Nephron progenitor cell (in vitro differentiated cells): ENCODE measurements at places on chromosomes 16 and 17.

DNA sequence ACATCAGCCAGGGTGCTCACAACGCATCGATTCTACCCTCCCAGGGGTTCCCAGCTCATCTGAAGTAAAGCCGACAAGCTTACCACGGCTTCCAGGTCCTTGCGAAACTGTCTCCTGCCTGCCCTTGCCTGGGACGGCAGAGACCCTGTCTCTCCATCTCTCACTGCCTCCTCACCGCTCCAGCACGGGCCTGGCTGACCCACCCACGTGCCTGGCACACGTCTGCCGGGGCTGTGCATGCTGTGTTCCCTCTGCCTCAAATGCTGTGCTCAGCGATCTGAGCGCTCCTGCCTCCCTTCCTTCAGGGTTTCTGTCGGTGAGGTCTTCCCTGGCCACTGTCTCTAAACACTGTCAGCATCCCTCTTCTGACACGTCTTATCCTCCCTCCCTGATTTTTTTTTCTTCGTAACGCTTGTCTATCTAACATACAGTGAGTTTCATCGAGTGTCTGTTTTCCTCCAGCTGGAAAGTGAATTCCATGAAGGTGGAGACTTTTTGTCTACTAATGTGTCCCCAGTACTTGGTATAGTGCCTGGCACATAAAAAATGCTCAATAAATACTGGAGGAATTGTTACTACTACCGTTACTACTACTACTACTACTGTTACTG, 208.4 kb downstream of the IRF8 start:
- DNase-seq: no peak

DNA sequence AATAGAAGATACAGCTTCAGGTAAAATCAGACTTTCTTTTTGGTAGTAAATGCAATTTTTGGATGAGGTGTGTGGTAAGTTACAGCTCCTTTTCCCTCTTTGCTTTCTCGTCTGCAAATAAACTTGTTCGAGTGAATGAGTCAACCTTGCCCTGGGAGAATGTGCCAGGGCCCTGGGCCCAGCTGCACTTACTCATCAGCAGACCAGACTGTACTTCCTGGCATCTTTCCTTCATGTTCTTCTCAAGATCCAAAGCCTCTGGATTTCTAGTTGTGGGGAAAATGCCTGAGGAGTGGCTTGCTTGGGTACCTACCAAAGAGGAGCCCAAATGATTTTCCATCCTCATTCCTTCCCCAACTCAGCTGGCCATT, 5.4 kb upstream of the G6PC1 start:
- DNase-seq: no peak

- DNase-seq: no peak
Measured at GRCh38 chr17:67534941-67535340, 157.9 kb downstream of the PITPNC1 start.

- DNase-seq: peak; percentile 51
Measured at GRCh38 chr17:82333279-82334171, at the start of gene SECTM1. Gene SECTM1 (minus strand): TSS chr17:82333766. CDS start chr17:82327240, 6,526 bp downstream.

GRCh38 chr17:9020824-9021157, 519 bp upstream of the NTN1 start:
- no peak for DNase-seq

DNA sequence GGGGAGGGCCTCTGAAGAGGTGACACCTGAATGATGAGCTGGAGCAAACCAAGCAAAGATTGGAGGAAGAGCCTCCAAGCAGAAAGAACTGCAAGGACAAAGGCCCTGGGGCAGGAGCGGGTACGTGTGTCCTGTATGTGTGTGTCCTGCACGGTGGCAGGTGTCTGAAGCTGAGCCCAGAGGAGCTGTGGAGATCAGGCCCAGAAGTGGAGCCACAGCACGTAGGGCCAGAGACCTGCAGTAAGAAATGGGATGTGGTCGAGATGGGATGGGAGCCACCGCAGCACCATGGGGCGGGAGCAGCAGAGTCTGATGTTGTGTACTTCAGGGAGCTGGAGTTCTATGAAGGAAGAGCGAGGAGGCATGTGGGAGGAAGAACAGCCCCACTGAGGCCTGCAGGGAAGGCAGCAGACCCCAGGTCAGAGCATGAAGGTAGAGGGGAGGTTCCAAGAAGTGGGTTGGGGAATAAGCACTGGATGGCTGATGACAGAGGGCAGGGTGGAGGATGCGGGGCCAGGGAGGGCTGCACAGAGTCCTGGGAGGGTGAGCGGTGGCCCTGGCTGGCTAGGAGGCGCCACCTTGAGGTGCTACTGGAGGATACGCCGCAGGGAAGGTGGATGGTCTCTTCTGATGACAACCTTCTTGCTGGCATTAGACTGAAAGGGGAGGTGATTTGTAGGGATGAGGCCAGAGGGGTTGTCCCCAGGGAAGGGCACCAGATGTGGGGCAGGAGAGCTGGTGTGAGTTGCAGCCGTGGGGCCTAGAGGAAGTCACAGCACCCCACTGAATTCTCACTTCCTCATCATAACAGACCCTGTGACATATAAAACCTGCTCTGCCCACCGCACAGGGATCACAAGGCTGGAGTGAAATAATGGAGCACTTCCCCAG, 10.6 kb upstream of the CETP start:
- peak; percentile 61 for DNase-seq

DNA sequence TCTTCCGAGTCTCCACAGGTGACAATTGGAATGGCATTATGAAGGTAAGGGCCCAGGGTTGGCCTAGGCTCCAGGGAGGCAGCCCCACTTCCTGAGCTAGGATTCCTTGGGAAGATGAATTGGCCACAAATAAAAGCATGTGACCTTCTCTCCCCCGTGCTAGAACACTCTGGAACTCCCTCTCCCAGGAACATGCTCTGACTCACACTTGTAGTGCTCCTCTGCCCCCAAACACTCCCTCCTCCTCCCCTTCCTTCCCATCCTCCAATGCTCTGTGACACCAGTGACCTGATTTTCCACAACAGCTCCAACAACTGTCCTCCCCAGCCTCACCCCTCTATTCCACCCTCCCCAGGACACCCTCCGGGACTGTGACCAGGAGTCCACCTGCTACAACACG, 16.4 kb upstream of the ABCC3 start:
- no peak for DNase-seq

- DNase-seq: no peak
Measured at GRCh38 chr17:70171159-70171558, 1.8 kb downstream of the KCNJ2 start.

GRCh38 chr17:71437166-71437565, 683.7 kb upstream of the SOX9 start:
- no peak for DNase-seq

- DNase-seq: peak; percentile 22
Measured at GRCh38 chr16:29926711-29927052, 656 bp upstream of the KCTD13 start.

DNA sequence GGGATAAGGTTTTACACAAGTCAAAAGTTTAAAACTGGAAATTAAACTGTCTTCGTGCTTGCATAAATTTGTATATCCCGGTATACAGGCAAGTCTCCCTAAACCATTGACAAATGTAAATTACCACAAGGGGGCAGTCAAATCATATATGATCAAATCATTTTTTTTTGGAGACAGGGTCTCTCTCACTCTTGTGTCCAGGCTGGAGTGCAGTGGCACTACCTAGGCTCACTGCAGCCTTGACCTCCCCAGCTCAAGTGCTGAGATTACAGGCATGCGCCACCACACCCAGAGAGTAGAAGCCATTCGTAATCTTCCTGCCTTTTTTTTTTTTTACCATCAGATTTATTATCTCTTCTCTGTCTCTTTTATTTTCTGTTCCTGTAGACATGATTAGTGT, 18.5 kb downstream of the TOP2A start:
- no peak for DNase-seq

DNA sequence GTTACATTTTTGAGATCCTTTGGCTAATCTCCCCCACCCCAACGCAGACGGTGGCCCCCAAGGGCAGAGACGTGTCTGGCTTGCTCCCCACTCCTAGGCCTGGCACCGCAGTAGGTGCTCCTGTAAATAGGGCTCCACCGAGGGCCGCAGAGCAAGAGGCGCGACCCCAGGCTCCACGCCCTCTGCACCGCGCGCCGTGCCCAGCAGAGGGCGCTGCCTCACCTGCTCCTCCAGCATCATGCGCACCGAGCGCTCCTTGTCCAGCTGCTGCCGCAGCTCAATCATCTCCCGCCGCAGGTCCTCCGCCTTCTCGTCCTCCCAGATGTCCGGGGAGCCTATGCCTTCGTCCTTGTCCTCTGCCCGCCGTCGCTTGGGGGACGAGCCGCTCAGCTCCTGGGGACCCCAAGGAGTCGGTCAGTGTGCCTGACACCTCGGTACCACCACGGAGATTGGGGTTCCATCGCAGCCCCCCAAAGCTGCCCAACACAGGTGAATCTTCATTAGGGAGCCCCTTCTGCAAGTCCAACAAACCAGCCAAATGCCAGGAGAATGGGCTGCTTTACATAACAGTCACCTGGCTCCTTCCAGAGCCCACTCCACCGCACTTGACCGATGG, 11.2 kb downstream of the TFAP4 start:
- DNase-seq: peak; percentile 84

GRCh38 chr16:49335828-49336227, 37.8 kb upstream of the C16orf78 start:
- no peak for DNase-seq

- peak; percentile 15 for DNase-seq
Measured at GRCh38 chr16:26765087-26765486, 301.6 kb upstream of the C16orf82 start.

DNA sequence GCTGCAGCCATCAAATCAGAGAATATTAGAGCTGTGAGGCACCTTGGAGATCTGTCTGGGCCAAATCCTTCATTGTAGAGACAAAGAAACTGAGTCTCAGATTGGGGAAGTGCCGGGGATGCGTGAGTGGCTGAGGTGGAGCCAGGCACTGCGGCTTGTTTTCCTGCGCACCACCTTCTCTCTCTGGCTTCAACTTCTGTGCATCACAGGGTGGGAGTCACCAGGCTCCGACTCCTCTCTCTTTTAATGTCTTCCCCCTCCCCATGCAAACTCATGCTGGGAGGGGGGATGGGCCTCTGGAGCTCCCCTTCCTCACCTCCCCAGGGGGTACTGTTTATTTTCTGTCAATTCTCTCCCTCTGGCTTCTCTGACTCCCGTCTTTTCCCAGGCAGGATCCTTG, 8.7 kb upstream of the ETV4 start:
- no peak for DNase-seq

DNA sequence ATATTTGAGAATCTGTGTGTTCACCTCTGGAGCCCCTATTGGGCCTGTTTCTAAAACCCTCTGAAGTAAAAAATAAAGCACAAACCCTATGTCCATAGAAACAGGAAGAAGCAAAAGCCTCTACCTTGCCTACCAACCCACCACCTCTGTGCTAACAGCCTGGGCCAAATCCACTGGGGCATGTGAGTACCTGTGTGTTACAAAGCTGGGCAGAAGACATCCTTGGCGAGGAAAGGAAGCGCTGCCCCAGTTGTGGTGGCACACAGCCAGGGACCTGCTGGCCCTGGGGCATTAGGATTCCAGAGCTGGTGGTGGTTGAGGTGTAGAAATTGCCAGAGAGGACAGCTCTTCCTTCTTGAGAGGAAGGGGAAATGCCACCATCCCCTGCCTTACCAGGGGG, 30.0 kb downstream of the MYO18A start:
- DNase-seq: no peak

GRCh38 chr16:29111421-29111820, 126.6 kb downstream of the LAT start:
- DNase-seq: no peak

DNA sequence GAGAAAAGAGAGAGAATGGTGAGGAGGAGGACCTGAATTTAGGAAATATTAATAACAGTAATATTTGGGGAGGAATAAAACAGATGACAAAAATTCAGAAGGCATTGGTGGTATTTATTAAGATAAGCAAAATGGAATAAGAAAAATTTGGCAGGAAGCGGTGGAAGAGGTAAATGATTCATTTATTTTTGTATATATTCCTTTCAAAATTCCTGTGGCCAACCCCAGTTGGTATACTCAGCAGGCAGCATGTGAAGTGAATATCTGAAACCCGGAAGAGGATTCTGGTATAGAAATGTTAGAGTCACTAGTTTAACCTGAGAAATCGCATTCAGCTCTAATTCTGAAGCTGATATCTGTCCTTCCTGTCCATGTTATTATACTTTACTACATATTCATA, 792.0 kb downstream of the KCNJ2 start:
- DNase-seq: no peak

DNA sequence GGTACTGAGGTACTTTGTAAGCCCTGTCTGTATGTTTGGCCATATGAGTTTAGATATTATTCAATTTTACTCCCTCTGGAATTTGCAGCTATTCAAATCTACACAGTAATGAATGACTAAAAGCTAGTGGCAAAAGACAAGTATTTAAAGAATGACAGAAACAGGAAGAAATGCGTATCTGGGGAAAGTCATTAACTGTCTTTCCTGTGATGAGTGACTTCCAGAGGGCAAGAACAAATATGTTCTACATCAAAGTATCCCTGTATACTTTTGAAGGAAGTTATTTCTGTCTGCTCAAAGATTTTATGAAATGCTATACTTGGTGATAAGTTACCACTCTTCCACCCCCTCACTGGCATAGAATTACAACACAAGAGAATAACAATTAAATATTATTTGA, 489.3 kb upstream of the SOX9 start:
- no peak for DNase-seq

DNA sequence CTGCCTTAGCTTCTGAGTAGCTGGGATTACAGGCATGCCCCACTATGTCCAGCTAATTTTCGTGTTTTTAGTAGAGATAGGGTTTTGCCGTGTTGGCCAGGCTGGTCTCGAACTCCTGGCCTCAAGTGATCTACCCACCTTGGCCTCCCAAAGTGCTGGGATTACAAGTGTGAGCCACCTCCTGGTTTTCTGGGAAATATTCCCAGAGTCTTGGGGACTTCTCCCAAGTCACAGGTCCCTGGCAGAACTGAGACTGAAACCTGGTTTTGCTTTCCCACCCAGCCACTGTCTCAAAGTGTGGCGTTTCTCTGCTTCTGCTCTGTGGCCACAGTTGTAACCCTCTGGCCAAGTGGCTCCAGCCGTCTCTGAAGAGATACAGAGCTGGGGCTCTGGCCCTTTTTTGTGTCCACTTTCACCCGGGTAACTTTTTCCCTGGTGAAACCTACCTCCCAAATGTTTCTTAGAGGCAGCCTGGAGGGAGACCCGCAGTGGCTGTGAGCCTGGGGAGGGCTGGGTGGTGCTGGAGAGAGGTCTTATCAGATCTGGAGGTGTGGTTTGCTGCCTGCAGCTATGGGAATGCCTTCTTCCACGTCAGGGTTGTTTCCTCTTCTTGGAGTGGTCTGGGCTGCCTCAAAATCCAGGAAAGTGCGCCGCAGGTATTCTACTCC, 5.1 kb downstream of the KSR1 start:
- DNase-seq: no peak

GRCh38 chr16:29117631-29118030, 132.8 kb downstream of the LAT start:
- no peak for DNase-seq

- DNase-seq: no peak
Measured at GRCh38 chr16:17451843-17452242, 18.9 kb downstream of the XYLT1 start.

DNA sequence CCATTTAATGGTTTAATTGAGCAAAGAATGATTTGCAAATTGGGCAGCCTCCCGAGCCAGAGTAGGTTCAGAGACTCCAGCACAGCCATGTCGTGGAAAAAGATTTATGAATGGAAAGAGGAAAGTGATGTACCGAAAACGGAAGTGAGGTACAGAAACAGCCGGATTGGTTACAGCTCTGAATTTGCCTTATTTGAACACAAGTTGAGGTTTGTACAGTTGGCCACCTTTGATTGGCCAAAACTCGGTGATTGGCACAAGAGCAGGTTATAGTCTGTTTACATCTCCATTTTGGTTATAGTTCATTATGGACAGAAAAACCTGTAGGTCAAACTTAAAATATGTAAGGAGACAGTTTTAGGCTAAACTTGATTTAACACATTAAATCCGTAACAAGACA, 44.5 kb downstream of the TENT4B start:
- DNase-seq: no peak
